ENCODE measurements at places on chromosomes 11 and 22.

DNA sequence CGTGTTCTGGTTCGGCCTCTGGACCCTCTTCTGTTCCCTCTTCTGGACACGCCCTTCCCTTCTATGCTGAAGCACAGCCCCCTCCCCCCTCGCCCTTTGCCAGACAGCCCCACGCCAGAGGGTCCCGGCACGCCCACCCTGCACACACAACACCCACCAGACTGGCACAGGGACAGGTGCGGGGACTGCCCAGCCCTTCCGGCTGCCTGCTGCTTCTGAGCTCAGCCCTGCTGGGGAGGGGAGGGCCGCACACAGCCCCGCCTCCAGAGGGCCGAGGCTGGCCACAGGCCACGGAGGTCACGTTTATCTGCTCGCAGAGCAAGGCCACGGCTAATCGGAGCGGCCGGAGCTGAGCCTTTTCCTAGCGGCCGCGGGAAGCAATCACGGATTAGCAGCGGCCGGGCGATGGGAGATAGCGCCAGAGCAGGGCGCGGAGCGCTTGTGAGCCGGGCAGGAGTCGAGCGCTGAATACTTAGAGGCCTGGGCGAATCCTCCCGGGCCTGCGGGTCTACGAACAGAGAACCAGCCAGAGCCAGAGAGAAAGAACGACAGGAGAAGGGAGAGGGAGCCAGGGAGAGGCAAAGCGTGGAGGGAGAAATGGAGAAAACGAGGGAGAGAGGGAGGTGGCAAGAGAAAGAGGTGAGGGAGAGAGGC, 21.5 kb downstream of the OTUB1 start:
- DNase-seq = no peak

DNA sequence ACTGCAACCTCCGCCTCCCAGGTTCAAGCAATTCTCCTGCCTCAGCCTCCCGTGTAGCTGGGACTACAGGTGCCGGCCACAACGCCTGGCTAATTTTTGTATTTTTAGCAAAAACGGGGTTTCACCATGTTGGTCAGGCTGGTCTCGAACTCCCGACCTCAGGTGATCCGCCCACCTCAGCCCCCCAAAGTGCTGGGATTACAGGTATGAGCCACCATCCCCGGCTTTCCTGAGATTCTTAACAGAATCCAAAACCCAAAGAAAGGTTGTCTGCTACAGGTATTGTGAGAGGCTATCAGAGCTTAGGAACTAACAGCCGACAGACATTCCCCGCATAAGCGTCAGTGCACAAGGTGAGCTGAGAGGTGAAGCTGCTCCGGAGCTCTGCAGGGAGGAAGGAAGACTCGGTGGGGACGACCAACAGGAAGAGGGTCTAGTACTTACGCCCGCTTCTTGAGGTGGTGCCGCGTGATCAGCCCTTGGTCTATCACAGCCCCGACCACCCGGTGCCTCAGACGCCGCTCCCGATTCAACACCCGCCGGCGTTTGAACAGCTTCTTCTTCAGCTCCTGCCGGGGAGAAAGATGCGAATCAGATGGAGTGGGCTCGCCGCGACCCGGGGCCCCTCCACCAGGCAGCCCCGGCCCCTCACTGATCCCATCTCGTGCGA, 470 bp downstream of the C11orf98 start:
- DNase-seq = peak; percentile 22

DNA sequence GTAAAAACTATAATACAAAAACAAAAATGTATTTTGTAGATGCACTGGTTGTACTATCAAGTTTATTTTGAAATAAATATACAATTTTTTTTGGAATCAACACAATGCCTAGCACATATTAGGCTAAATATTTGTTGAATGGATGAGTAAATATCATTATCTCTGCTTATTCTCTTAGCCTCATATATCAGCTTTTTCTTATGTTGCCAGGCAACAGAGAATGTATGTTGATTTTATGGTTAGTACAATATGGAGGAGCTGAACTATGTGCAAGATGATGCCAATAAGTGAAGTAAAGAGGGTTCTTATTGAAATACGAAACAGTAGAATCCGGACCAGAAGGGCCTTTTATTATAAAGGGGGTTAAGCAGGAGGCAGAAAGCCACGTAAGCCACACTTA, 94.9 kb downstream of the FAR1 start:
- DNase-seq = no peak

- DNase-seq = no peak
These were observed 130.8 kb downstream of the ARL14EP start for GRCh38 chr11:30453705-30454104.

- no peak for DNase-seq
These were observed 12.5 kb downstream of the RAC2 start for GRCh38 chr22:37231406-37232139.

- DNase-seq = no peak
These were observed 37.2 kb downstream of the CELSR1 start for GRCh38 chr22:46500201-46500600.

- no peak for DNase-seq
These were observed 52.3 kb downstream of the ZNRF3 start for GRCh38 chr22:28935713-28936112.

DNA sequence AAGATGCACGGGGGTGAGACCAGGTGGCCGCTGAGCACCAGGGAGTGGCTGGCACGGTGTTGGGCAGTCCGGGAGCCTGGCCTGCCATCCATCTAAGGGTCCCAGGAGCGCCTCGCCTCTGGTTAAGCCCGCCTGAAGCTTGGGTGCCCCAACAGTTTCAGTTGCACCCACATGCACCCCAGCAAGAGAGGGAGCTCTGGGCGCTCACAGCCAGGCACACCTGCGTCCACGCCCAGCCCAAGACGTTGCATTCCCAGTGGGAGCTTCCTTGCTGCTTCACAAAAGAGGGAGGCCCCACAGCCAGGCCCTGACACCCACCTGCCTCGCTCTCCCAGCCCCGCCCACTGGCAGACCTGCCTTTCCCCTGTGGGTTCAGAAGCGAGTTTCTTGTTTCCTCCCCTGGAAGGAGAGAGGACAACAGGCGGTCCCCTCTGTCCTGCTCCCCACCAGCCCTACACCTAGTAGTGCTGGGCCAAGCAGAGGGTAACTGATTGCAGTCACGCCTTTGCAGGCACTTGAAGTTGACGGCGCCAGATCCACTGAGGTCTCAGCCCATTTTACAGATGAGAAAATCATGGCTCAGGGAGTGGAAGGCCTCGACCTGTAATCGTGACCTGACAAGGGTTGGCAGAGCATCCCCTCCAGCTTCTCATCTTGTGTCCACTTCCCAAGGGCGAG, 35.4 kb downstream of the OSBPL5 start:
- DNase-seq = no peak

All from NCI-H446 treated with DMSO at 0.1 percent for 48 hours (cell line).